Esophagus (tissue), 2 donors: ENCODE measurements at places on chromosomes 4 and X. TPM values are rescaled to one million over a fixed set of nuclear protein-coding genes. Genes with fewer than 3 reads are reported as not detected.

The TEX13D gene
- not detected for polyA plus RNA-seq

The VEGFC gene
- 2.3 TPM for polyA plus RNA-seq

The APLN gene
- polyA plus RNA-seq = 0.22 TPM

The GPC4 gene
- 1.6 TPM for polyA plus RNA-seq

The TMPRSS11A gene
- polyA plus RNA-seq = 64.5 TPM

The SOWAHD gene
- 0.18 TPM for polyA plus RNA-seq

The CFI gene
- polyA plus RNA-seq = 5.7 TPM

The SERPINA7 gene
- polyA plus RNA-seq = not detected

The DCTD gene
- 32.5 TPM for polyA plus RNA-seq

The MSANTD1 gene
- polyA plus RNA-seq = 0.61 TPM

The SLC10A6 gene
- 7.0 TPM for polyA plus RNA-seq

The TXK gene
- polyA plus RNA-seq = 2.3 TPM

The VCX gene
- 0.29 TPM for polyA plus RNA-seq

The DDX53 gene
- polyA plus RNA-seq = not detected

The PABPC5 gene
- polyA plus RNA-seq = 0.08 TPM

The SLC38A5 gene
- polyA plus RNA-seq = 16.3 TPM

The ABLIM2 gene
- polyA plus RNA-seq = 14.4 TPM

The PRDM5 gene
- polyA plus RNA-seq = 1.4 TPM

The SLC9A7 gene
- 1.3 TPM for polyA plus RNA-seq

The BMP15 gene
- polyA plus RNA-seq = not detected

The DMD gene
- polyA plus RNA-seq = 2.4 TPM

The COL25A1 gene
- 0.06 TPM for polyA plus RNA-seq

The CXCL9 gene
- 0.29 TPM for polyA plus RNA-seq

The TGIF2LX gene
- polyA plus RNA-seq = not detected

The HOPX gene
- 1,386 TPM for polyA plus RNA-seq

The SPANXB1 gene
- not detected for polyA plus RNA-seq

The FMR1NB gene
- polyA plus RNA-seq = not detected

The RTL9 gene
- 0.01 TPM for polyA plus RNA-seq

The AGTR2 gene
- polyA plus RNA-seq = not detected

The FAM114A1 gene
- 21.4 TPM for polyA plus RNA-seq

The ZNF157 gene
- polyA plus RNA-seq = 0.08 TPM

The CPE gene
- polyA plus RNA-seq = 7.0 TPM

The GNRHR gene
- polyA plus RNA-seq = 0.22 TPM

The TENM3 gene
- polyA plus RNA-seq = 0.39 TPM

The ADGRG2 gene
- polyA plus RNA-seq = 0.14 TPM

The JADE3 gene
- polyA plus RNA-seq = 2.3 TPM

The MAGEA12 gene
- not detected for polyA plus RNA-seq

The SSX2 gene
- not detected for polyA plus RNA-seq

The ZBTB33 gene
- 3.1 TPM for polyA plus RNA-seq

The EGF gene
- 0.10 TPM for polyA plus RNA-seq
